ENCODE measurements at places on chromosomes 11 and 22.

GRCh38 chr11:7905549-7905948 is 25.5 kb downstream of the OR10A6 start:
- no peak for DNase-seq

DNA sequence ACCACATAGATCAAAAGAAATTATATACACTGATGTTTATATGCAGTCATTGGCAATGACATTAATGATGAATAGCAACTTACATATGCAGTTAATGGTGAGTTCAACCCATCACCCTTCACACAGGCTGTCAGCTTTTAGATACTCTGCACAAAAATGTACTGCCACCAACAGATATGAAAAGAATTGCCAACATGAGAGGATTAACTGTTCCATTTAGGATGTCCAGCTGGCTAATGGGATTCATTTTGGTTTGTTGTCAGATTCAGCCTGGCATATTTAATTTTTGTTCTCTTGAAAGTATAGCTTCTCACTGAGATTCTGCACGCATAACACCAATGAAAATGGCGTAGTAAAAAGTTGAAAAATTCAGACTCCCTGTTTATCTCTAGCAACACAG is 554.0 kb upstream of the ARHGAP42 start:
- DNase-seq = no peak

DNA sequence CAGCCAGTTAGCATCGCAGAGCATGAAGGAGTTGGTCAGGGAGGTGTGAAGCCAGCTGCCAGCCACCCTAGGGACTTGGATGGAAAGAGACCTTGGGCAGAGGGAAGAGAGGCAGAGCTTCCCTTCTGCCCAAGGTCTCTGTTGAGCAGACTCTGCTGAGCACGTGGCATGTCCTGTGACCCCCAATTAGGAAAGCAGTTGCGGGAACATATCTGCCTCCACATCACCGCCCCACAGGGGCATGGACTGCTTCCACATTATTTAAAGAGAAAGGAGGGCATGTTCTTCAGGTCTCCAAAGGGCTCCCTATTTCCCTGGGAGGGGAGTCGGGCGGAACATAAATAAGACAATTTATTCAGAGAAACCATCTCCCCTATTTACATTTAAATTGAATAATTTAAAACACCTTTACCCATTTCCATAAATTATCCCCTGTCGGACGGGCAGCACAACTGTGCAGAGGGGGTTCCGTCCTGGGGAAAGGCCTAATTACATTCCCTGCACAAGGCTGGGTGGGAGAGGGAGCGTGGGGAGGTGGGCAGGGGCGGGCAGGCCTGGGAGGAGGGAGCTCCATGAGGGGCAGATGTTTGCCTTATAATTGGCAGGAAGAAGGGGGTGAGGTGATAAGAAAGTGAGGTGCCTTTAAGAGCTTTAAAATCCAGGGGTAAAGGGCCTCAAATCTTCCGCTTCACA is 88.8 kb upstream of the THY1 start:
- no peak for DNase-seq

- DNase-seq = no peak
Measured at GRCh38 chr22:22920104-22920654, 32.6 kb downstream of the IGLL5 start.

DNA sequence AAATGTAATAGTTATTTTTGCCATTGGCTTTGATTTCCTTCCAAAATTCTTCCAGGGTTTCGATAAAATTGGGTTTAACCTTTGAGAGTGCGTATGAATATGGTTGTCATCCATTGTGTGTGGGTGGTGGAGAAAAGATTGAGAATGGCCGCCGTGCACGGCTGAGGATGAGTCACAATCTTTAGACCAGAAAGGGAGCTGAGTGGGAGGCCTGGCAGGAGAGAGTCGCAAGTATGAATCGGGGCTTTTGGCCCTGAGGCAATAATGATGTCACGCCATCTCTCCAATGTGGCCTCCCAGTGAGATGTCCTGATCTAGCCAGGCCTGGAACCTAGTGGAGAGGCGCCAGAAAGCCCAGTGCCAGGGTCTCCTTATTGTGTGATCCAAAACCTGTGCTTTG is 33.1 kb upstream of the SMPD1 start:
- no peak for DNase-seq

DNA sequence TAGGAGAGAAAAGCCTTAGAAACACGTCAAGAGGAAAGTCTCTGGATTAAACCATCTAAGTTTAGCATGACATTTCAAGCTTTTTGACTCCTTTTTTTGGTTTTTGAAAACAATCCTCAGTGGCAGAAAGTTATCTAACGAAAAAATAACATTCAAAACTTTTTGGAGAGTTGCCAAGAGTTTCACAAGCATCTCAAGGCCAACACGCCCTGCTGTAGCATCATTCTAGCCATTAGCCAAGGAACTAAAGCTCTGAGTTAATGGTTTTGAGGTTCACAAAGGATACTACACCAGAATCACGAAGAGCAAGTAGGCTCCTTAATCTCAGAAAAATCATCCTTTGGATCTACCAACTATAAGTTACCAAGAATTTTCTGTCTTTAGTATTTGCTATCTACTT is 94.8 kb downstream of the PICALM start:
- no peak for DNase-seq

- DNase-seq = no peak
Measured at GRCh38 chr11:68052137-68052873, 13.5 kb downstream of the TCIRG1 start.

DNA sequence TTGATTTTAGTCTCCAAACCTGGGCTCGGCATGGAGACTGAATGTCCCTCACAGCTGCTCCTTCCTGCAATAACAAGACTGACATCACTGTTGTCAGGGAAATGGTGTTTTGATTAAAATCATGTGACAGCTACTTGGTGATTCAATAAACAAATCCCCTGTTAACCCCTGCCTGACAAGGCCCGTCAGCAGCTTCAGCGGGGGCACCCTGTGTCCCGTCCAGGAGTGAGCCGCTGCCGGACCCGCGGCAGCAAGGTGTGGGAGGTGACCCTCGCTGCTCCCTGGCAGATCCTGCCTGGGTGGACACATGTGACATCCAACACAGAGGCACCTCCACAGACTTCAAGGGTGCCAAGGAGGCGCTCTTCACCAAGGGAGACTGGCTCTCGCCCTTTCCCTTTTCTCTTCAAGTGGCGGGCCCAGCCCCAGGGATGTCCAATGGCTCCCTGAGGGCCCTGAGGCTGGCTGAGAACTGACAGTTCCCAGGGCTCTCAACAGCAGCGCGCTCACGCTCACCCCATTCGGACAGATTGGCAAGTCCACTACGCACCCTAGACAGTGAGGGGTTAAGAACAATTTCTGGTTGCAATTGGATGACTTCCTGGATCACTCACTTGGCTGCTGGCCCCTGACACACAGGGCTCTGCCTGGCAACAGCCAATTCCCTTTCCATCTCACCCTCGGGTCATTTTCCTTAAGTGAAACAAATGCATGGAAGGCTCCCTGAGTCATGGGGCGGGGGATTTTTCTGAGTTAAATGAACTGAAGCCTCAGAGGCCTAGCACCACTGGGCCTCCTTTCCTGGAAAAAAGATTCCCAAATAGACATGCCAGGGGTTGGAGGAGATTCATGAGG is 30.7 kb downstream of the PPP2R1B start:
- no peak for DNase-seq

- DNase-seq = no peak
Measured at GRCh38 chr11:70586261-70587074, 188.1 kb downstream of the CTTN start.

DNA sequence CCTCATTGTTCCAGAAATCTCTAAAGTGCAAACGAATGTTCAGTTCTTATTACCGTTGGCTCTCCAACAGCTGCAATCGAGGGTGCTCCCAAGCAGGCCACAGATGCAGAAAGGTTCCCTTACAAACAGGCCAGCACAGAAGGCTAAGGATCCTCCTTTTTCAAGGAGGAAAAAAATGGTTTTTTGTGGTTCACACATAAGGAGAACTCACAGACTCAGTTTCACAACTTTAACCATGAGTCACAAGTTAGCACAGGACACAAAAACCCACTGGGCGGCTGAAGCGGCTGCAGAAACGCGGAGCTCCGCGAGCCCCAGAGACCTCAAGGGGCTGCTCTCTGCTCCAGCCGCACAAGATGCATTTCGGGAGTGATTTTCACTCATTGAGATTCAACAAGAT is 98.2 kb upstream of the PRR5 start:
- DNase-seq = no peak

DNA sequence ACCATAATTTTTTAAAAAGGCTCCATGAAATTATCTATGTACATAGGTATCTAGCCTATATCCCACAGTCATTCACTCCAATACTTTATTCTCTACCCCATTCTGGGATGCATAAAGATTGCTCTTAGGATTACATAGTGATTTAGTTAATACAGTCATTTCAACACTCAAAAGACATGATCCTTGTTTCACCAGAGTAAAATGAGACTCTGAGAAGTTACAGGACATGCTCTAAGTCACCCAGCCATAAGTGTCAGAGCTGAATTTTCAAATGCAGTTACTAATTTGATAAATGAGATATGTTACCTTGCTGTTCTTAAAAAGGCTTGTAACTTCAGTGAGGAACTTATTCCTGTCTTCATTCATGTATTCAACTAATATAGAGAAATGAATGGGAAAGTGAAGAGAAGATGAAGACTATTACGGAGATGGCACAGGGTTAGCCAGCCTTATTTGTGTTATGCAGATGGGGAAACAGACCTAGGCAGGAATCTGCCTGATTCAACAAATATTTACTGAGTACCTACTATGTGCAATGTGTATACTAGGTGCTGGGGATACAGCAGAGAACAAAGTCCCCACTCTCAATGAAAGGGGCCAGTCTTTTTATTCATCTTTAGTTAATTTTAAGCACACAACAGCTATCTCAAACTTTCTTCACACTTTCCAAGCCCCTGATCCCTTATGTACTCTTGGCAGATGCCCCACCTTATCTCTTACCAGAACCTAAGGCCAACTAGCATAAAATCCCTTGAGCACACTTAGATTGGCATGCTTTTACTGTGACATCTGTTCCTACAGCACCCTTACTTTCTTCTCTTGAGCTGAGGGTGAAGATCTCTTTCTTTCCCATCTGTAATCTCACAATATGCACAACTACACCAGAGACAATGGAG is 21.6 kb downstream of the MAPK1 start:
- DNase-seq = no peak

DNA sequence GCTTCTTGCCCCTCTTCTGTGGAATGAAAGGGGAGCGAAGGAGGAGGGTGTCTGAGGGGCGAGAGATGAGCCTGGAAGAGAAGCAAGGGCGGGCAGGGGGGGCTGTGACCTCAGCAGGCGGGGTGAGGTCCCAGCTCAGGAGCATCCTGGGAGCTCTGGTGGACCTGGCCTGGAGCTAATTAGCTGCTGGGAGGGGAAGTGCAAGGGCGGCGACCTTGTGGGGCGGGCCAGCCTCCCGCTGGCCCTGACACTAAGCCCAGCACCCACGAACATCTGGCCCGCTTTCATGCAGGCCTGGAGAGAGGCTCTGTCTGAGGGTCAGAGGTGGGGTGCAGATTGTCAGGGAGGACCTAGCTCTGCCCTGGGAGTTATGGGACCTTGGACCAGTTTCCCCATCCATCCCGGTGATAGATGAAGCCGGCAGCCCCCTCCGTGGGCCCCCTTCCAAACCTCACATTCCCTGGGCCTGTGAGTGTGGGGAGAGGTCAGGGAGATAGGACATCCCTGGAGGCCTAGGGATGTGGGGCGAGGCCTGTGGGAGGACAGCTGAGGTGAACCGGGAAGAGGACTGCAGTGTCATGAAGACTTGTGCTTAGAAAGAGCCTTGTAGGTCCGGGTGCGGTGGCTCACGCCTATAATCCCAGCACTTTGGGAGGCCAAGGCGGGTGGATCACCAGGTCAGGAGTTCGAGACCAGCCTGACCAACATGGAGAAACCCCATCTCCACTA is 28.5 kb upstream of the CD82 start:
- DNase-seq = no peak

- no peak for DNase-seq
Measured at GRCh38 chr11:69909561-69910518, 90.6 kb upstream of the FGF3 start.

- DNase-seq = no peak
Measured at GRCh38 chr22:28791124-28791523, 9.2 kb downstream of the XBP1 start.

GRCh38 chr11:45724153-45724552 is 58.7 kb upstream of the CHST1 start:
- DNase-seq = no peak

DNA sequence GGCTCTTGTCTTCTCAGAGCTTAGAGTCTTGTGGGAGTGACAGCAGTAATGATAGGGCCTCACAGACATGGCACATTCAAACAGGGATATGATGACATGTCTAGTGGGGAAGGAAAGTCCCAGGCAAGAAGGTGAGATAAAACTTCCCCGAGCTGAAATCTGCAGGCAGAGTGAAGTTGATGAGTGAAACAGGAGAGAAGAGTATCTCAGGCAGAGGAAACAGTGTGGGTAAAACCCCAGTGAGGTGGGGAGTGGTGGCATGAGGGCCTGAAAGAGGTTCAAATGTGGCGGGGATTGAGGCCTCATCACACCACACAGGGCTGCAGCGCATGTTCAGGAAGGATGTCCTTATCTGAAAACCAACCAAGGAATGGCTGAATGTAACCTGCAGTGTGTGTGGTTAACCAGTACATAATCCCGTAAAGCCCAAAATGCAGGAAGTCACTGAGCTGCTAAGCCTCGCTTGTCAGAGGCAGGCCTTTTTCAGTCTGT is 153.8 kb upstream of the E2F8 start:
- DNase-seq = no peak

- no peak for DNase-seq
Measured at GRCh38 chr11:34549271-34549670, 35.7 kb upstream of the ELF5 start.

- no peak for DNase-seq
Measured at GRCh38 chr11:83061883-83062282, 9.8 kb downstream of the RAB30 start.

DNA sequence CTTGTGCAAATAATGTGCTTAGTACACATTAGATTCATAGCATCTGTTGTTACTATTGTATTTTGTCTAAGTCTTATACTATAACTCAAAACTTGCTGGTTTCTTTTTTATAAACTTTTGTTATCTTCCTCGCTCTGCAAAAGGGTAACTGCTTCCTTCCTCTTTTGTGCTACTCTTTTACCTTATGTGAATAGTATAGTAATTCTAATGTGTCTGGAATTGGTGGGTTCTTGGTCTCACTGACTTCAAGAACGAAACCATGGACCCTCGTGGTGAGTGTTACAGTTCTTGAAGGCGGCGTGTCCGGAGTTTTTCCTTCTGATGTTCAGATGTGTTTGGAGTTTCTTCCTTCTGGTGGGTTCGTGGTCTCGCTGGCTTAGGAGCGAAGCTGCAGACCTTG is 563.1 kb upstream of the LUZP2 start:
- DNase-seq = no peak

Measured in stimulated activated CD4-positive, alpha-beta T cell treated with anti-CD3 and anti-CD28 coated beads, Interleukin-12 subunit alpha, Interleukin-12 subunit beta, amount 100 ng/mL, for 4 hours (primary cell).